Femur (tissue), 1 donor: ENCODE measurements at places on chromosomes 5 and 9.

GRCh38 chr9:94827584-94828304 lies 101.2 kb downstream of the AOPEP start:
- no peak for DNase-seq

- DNase-seq: peak; percentile 39
These were observed 340.7 kb downstream of the TLE4 start for GRCh38 chr9:79912318-79913070.

DNA sequence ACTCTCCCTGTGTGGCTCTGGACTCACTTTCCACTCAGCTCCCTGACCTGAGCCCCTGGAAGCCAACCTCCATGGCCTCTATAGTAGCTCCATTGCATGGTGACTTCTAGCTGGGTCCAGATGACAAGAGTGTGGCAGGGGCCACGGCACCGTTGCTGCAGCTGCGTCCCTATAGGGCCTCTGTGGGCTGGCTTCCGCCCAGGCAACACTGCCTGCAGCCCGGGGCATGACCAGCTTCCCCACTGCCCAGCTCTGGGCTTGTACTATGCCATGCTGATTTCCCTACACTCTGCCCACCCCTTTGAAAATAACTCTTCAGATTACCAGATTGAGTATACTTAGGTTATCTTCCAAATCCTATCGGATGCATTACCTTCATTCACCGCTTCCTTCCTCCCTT lies 73.8 kb upstream of the NEURL1B start:
- DNase-seq: no peak

DNA sequence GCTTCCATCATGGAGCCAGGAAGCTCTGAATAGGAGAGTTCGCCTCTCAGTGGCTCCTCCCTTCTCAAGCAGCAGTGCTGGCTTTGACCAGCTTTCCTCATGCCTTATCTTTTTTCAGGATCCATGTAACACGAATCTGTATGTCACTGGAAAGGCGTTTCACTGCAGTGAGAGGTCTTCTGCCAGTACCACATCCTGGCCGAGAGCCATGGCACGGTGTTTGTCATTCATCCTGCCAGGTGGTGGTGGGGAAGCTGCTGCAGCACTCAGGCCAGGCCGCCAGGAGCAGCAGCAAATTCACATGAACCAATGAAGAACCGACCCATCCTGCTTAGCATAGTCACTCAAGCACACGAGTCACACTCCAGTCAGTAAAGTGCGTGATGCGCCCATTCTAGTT lies 179.0 kb downstream of the FANCC start:
- no peak for DNase-seq

GRCh38 chr9:10649076-10649475 lies 36.3 kb upstream of the PTPRD start:
- DNase-seq: no peak

DNA sequence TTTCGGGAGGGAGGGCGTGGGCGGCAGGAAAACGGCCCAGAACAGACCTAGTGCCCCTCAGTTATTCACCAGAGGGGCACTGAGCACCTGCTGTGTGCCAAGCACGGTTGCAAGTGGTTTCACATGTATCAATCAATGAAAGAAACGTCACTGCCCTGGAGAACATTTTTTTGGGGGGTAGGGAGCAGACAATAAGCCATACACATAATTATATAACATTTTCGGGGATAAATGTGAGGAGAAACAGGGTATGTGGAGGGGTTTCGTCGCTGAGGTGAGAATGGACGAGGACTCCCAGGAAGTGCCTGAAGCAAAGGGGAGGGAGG lies 444 bp upstream of the ZNF354A start:
- no peak for DNase-seq

DNA sequence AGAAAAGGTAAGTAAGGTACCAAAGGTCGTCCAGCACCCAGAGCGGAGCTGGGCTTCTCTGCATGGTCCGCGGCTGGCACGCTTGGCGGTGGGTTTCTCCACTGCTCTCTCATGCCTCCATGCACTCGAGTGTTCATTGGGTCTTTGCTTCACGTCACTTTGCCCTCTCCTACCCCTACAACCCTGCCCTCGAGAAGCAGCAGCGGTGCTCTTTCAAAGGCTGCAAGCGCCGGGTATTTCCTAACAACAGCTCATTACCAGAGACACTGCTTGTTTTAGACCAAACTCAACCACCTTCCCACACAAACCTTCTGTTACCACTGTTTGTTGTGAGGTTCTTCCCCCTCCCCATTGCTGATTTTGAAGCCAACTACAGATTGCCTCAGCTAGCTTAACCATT lies 21.5 kb upstream of the ZBTB34 start:
- no peak for DNase-seq

DNA sequence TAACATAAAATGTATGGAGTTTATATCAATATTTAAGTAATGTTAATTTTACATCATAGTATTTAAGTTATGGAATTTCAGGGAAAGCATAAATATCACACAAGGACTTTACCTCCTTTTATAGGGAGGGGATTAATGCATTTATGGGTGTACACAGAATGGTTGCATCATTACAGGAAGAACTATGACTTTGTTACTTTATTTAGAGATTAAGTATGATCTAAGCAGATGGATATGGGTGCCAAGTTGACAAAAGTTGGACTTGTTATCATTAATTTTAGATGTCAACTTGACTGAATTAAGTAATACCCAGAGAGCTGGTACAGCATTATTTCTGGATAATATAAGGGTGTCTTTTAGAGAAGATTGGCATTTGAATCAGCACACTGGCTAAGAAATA lies 160.5 kb upstream of the CDH10 start:
- no peak for DNase-seq

- DNase-seq: peak; percentile 83
These were observed at the start of gene TICAM2 for GRCh38 chr5:115601701-115602590. Gene TICAM2, minus strand, starts transcription at chr5:115602479. Its CDS starts 21,223 bp downstream, at chr5:115581256.

DNA sequence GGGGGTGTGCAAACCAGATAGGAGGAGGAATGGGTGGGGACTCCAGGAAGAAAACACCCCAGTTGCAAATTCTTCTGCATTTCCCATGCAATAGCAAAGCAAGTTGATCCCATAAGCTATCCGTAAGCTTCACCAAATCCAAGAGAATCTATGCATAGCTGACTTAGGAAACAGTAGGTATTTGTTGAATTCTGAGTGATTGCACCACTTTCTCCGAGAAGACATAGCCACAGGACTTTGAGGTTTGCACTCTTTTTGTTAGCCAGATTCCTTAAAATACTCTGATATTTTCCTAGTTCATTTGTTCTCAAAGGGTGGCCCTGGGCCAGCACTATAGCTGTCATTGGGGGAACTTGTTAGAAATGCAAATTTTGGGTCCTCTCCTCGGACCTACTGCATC lies 271.9 kb downstream of the SLIT3 start:
- DNase-seq: no peak

DNA sequence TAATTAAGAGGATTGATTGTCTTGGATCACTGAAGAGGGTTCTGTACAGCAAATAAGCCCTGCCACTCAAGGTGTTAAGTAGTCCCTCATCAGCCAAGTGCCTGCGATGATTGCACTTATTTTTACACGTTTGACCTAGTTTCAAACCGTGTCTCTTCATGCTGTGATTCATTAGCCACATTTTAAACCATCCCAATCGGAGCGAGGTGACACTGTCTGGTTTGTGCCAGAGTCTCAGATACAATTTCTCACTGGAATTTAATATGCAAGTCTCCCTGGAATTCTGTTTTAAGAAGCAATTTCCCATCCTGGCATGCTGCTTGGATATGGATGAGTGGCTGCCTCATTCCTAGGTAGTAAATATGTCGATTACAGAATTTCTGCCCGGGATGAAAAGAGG lies 1.6 kb downstream of the INSYN2B start:
- DNase-seq: no peak

- no peak for DNase-seq
These were observed 39.4 kb downstream of the HMHB1 start for GRCh38 chr5:143851383-143851782.

- DNase-seq: peak; percentile 17
These were observed 33.2 kb upstream of the CSF1R start for GRCh38 chr5:150119421-150120061.

DNA sequence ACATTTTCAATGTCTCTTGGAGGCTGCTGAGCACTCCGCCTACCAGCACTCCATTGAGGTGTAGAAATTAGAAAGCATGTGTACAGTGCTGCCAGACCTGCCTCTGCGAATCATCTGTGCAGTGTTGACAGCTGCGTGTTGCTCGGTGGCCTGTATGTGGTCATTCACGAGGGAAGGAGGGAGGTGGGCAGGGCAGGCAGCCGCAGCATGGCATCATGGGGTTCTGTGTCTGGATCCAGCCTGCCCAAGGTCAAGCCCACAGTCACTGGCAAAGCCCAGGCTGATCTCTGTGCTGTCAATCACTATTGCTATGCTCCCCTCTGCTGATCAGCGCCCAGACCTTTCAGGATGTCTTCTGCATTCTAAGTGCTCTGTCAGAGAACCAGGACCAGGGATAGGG lies 8.0 kb upstream of the PDZD2 start:
- DNase-seq: no peak

- DNase-seq: no peak
These were observed 220.0 kb downstream of the CDH18 start for GRCh38 chr5:19767987-19768386.
